Heart left ventricle (tissue), 16 donors: ENCODE measurements at places on chromosomes 11 and 22. TPM values are rescaled to one million over a fixed set of nuclear protein-coding genes. Genes with fewer than 3 reads are reported as not detected.

GRCh38 chr11:120900643-120901042 lies 123.3 kb upstream of the TBCEL start:
- DNase-seq: no peak

DNA sequence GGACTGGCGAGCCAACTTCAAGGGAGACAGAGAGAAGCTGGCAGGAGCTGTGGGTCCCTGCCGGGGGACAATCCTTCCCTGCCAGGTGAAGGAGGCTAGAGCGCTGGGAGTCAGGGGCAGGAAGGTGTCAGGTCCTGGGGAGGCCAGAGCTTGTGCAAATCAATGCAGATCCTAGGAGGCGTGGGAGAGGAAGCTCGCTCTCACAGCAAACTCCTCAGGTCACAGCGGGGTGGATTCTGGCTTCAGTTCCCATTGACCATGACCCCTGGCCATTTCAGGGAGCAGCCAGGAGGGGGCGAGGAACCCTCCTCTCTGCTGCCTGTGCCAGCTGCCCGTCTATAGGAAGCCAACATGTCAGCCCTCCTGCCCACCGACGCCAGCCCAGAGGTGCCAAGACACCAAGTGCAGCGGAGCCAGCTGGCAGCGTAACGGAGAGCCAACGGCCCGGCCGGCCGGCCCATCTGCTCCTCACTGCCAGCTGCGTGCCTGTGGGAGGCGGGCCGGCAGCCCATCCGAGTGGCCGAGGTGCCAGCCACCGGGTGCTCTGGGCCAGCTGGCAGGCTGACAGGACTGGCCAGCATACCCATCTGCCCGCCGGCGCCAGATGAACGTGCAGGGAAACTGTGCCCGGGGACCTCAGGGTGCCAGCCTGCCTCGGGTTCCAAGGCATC lies 374.8 kb downstream of the MIAT start:
- peak; percentile 37 for DNase-seq

DNA sequence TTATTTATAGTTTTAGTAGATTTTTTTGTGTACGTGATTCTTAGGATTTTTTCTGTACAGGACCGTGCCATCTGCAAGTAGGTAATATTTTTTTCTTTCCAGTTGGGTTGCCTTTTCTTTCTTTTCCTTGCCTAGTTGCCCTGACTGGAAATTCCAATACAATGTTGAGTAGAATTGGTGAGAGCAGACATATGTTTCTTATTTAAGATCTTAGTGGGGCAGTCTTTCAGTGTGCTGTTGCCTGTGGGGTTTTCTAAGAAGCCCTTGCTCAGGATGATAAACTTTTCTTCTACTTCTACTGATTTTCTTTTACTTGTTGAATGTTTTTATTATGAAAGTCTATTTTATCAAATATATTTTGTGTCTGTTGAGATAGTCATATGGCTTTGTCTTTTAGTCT lies 33.0 kb downstream of the ATXN10 start:
- DNase-seq: no peak

The SHISAL1 gene
- total RNA-seq: 1.5 TPM

The MIOX gene
- total RNA-seq: not detected

- no peak for DNase-seq
These were observed 87.7 kb upstream of the NECTIN1 start for GRCh38 chr11:119816660-119817059.

The HBD gene
- not detected for total RNA-seq

GRCh38 chr11:34907934-34908593 lies 8.1 kb downstream of the APIP start:
- DNase-seq: no peak

DNA sequence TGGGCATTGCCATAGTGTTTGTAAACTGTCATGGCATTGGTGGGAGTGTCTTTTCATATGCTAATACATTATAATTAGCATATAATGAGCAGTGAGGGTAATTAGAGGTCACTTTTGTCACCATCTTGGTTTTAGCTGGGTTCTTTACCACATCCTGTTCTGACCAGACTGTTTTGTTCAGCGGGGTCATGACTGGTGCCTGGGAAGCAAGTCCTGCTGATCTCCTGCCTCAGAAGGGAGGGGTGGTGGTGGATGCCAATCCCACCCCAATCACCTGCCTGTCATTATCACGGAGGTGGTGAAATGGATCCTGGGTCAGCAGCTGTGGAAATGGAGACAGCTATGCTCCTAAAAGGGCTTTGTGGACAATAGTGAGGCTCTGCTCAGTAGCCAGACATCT lies 31.2 kb downstream of the IL18 start:
- no peak for DNase-seq

DNA sequence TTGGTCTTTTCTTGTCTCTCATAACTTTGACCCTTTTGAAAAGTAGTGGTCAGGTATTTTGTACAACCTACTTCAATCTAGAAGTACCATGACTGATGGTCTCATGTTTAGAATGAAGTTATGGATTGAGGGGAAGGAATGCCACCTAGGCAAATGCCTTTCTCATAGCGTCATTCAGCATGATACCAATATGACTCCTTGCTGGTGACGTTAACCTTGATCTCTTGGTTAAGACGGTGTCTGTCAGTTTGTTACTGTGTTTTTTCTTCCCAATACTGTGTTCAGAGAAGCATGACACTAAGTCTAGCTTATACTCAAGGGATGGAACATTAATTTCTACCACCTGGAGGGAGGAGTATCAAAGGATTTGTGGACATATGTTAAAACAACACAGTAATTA lies 130.9 kb downstream of the KIF18A start:
- DNase-seq: no peak

The OR51S1 gene
- not detected for total RNA-seq

DNA sequence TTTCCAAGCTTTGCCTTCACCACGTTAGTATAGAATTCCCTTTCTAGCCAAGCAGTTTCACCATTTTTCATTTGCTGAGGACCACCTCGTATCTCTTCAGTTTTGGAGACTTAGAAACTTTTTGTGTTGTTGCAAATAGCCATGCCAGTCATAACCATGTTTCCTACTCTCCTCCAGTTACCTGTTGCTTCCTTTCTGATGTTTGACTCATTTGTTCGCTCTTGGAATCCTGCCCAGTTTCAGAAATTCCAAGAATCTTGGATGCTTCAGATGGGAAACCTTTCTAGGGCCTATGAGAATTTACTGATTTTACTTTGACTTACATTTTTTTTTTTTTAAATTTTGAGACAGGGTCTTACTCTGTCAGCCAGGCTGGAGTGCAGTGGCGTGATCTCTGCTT lies 65.4 kb downstream of the PPP6R3 start:
- DNase-seq: no peak

The CCDC73 gene
- total RNA-seq: not detected

The PTGDR2 gene
- total RNA-seq: 7.9 TPM

GRCh38 chr11:124736736-124737135 lies 3.0 kb upstream of the NRGN start:
- DNase-seq: no peak

DNA sequence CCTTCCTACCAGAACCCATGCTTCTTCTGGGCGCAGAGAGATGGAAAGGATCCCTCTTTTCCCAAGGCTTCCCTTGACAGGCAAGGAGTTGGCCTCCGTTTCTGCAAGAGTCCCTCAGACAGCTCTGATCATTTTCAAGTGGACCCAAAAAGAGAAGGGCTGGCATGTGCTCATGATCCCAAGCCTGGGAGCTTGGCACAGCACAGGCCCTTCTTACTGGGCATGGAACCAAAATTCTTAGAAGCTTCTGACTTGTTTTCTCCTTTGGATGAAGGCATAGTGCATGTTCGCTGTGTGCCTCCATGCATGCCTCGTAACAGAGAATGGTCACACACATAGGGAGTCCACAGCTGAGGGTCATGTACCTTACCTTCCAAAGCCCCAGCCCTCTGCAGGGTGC lies 449.6 kb downstream of the MIAT start:
- no peak for DNase-seq

DNA sequence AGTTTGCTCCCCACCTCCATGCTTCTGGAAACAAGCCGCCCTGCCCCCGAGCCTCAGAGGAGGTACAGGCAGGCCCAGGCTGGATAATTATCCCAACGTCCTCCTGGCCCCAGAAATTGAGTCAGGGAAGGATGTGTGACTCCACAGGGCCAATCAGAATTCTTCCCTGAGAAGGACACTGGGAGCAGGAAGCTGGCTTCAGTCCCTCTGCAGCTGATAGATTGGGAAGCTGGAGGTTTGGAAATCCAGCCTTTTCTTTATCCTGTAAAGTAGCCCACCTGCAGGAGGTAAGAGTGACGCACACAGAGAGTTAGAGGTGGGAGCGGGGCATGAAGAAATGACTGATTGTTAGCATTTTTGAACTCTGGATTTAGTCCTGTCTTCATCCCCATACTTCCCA lies 97.5 kb upstream of the CD82 start:
- DNase-seq: no peak

The B4GALNT4 gene
- total RNA-seq: not detected

DNA sequence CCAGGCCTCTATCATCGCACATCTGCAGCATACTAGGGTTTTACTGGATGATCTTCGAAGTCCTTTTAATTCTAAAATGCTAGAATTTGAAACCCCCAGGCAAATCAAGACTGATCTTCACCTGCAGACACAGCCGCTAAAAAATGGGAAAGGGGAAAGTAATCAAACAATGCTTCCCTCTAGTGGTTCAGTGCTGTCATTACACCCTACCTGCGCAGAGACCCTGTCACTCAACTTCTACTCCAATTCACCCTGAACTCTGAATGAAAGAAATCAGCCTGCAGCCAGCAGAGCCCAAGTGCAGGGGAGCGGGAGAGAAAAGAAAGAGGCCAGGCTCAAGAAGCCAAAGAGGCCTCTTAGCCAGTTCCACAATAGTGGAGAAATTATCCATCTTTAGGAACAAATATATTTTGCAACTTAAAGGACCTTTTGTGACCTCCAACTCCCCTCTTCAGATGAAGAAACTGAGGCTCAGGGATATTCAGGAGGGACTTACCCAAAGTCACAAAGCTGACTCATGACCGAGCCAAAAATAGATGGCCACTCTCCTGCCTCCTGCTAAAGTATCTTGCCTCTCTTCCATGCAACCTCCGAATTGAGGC lies 33.0 kb downstream of the SERGEF start:
- DNase-seq: no peak

DNA sequence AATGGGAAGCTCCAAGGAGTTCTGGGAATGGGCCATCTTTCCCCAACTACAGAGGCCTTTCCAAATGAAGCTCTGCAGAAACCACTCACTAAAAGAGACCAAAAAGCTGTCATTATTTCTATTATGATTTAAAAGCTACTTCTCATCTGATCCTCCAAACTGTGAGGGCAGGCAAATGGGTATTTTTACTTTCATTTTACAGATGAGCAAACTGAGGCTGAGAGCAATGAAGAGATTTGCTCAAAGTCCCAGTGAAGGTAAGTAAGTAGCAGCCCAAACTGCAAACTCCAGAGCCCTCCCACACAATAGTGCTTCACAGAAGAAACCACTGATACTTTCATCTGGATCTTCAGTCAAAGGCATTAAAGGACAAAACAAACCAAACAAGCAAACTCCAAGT lies 1.4 kb downstream of the RSPH14 start:
- DNase-seq: no peak

DNA sequence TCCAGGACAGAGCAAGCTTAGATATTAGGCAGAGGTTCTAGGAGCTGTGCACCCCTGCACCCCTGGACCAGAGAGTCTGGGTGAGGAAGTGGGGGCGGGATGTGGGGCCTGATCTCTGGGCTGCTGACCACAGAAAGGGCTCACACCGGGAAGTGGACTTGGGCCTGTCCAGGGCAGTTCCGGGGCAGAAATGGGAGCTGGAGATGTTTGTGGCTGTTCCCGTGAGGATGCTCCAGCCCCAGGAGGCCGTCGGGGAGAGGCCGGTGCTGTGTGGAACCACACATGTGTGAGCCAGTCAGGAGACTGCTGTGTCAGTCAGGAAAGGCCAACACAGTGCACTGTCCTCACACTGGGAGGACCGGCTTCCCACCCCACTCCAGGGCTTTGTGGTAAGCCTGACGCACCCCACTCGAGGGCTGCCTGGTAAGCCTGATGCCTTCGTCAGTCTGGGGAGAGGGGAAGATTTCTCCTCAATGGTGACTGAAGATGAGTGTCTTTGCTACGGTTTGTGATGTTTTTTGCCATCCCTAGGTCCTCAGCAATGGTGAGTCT lies 741.0 kb downstream of the BRD1 start:
- DNase-seq: no peak

DNA sequence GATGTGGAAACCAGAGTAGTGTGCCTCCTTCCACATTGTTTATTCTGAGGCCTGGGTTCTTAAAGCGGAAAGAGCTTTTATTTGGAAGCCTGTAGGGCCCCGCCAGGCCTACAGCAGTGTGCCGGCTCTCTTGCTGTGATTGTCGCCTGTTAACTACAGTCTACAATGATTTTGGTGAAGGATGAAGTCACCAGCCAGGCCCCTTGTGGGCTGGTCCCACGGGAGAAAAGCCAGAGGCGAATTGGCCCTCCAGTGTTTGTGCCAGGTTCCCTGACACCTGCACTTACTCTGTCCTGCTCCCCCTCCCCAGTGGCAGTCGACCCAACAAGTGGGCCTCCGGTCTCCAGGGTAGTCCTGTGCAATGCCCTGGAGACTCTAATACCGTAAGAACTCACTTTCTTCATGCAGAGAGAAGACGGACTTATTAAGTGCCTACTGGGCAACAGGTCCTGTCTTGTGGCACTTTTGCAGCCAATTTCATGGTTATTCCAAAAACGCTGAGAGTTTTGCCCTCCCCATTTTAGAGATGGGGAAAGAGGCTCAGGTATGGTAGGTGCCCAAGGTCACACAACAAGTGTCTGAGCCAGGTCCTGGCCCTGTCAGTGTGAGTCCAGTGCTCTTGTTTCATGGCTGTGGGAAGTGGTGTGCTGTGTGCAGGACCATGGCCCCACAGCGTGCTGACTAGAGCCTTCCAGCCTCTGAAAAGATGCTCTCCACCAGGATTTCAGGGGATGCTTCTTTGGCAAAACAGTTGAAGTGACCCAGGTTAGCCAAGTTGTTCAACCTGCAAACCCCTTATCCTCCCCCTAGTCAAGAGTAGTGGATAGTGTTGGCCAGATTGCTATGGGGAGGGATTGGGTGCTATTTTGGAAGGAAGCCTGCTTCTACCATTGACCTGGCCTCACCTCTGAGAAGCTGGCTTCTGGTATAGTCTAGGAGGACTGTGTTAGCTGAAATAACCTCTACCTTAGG lies 1.4 kb downstream of the MICAL2 start:
- no peak for DNase-seq

The OR8G5 gene
- total RNA-seq: not detected

DNA sequence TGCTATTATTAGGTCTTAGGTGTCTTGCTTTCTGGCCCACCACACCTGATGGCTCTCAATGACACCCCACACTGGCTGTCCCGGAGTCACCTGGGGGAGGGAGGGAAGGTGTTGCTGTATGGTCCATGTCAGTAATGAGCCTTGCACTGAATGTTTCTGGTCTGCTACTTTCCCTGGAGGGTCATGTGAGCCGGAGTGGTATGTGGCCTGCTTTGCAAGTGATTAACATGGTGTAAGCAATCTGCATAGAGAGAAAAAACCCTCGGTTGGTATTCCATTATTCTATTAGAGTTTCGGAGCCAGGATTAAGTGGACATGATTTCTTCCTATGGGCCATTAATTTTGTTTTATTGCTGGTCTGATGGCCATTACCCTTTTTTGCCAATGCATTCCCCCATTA lies 63.9 kb downstream of the PKNOX2 start:
- no peak for DNase-seq

- no peak for DNase-seq
These were observed 26.9 kb upstream of the ALKBH3 start for GRCh38 chr11:43853781-43854180.

The RBMXL2 gene
- not detected for total RNA-seq
